ENCODE measurements at places on chromosomes 7 and 10.

DNA sequence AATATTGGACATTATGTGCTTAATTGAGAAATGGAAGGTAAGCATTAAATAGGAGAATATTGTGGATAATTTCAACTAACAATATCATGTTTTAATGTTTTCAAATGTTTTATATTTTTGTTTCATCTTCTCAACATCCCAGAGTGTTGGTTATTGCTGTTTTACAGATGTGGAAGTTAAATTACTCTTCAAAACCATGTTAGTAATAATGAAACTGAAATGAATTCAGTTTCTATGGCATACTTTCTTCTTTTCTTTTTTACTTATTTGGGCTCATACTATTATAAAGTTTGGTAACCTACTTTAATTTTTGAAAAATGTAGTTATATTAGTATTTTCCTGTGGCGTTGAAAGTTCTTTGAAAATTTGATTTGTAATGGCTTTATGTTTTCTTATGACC is 4.2 kb downstream of the GLRX3 start:
- DNase-seq, result no peak

DNA sequence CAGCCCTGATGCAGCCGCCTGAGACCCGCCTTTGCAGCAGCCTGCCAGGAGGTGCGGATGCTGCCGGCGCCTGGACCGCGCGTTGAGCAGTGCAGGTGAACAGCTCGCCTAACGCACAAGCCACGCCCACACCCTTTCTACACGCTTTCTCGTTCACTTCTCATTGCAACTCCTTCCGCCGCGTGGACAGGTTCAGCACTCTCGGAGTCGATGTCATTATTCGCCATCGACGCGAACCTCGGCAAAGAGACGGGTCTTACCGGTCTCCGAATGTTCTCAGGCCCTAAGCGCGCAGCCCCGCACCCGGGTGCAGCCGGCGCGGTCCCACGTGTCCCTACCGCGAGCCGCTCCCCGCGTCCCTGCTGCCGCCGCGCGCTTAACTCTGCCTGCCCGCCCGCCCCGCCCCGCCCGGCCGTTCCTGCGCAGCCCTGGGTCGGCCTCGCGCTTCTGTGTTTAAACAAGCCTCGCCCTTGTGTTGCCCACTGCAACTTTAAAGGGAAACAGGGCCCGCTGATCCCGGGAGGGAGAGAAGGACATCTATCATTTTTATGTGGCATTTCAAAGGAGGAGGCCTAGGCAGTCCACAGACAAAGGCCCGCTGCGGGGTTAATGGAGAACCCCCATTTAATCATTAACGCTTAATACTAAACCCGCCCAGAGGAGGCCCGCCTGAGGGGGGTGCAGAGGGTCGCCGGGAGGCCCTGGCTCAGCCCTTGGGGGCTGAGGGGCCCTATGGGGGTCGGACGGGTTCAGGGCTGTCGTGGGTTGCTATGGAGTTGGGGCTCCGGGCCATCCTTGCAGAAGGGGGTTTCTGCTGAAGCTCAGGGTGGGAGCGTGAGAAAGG is 128.5 kb downstream of the WDR11 start:
- DNase-seq, result no peak

GRCh38 chr7:47578579-47579270 is 3.2 kb downstream of the TNS3 start:
- no peak for DNase-seq

GRCh38 chr10:131843881-131844284 is 56.9 kb upstream of the PPP2R2D start:
- DNase-seq, result no peak

DNA sequence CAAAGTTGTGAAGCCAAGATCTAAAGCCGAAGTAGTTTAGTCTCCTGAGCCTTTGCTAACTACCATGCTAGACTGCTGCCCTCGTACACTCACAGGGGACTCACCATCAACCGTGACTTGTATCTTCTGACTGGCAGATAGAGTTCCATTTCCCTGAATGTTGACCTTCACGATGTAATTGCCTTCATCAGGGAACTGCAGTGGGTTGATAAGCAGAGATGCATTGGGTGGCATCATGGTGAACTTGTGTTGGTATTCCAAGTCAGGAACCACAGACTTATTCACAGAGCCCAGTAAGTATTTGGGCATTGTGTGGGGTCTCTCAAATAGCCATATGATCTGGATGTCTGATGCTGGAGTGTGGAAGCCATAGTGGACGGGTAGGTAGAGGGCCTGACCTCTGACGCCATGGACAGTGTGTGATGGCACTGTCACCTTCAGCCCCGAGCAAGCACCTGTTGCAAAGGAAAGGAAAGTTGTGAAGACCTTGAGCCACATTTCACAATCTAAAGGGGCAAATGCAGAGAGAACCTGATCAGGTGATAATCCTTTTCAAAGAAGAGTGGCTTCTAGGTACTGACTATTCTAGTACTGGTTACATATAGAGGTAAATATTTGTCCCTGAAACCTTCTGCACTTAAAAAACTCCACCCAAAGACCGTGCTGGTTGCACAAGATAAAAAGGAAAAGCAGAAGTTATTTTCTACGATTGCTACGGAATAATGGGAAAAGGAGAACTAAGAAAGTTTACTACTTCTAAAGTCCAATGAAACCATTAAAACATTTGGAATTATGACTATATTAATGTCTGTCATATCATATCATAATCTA is 7.1 kb downstream of the HEPACAM2 start:
- no peak for DNase-seq

GRCh38 chr7:142478479-142479220 is 220.8 kb upstream of the PRSS58 start:
- DNase-seq, result peak; percentile 64

DNA sequence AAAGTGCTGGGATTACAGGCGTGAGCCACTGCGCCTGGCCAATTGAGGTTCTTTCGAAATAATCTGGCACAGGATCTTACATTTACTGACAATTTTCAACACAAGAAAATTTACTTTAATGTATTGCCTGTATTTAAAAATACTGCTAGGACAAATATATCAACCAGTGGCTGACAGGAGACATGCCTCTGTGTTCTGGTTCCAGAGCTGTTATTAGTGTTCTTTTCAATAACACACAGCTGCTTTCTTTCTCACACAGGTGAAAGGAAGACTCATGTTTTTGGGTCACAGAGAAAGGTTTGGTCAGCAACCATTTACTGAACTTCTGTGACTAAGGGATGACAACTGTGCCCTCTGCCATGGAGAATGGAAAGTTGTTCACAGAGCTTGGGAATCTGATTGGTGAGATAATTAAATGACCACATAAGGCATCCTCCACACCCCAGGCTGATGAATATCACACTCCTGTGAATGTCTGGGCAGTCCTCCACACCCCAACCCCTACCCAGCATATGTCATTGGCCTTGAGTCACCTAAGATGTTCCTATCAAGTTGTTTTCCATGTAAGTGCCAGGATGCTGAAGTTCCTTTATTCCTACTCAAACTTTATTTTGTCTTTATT is 180.1 kb downstream of the RAPGEF5 start:
- DNase-seq, result no peak

DNA sequence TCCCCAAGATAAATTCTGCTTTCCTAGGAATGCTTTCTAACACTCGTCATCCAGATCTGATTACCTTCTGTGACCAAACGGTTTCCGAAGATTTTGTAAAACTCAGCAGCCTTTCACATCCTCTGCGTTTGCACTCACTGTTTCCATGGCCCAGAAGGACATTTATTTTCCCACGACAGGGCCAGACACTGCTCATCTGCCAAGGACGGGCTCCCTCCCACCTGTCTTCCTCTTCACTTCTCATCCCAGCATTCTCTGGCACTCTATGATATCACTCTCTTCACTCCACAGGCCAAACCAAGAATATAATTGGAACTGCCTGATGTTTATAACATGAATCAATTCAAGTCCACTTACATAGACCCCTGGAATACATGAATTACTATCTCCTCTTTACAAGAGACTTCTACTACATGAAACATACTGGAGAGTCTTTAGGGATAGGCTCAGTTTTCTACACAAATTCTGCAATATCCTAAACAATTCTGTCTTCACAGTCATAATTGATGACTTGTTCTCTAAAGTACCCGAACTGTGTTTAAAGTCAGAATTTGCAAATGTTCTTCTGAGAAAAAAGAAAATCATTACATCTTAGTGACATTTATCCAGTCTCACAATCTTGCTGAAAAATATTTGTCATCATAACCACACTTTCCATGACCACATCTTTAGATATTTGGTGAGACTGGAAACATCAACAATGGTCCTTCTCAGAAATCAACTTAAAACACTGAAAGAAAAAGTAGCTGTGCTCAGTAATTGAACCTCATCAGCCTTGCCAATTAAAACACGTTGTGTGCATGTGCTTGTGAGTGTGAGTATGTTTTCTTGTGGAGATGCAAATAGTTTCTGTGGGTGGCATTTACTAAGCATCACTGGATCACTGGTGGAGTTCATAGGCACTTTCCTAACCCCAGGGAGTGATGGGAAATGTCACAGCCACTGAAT is 79.5 kb upstream of the PRSS58 start:
- DNase-seq, result no peak

- DNase-seq, result no peak
These were observed 50.8 kb downstream of the ITPRID1 start for GRCh38 chr7:31564661-31565060.

DNA sequence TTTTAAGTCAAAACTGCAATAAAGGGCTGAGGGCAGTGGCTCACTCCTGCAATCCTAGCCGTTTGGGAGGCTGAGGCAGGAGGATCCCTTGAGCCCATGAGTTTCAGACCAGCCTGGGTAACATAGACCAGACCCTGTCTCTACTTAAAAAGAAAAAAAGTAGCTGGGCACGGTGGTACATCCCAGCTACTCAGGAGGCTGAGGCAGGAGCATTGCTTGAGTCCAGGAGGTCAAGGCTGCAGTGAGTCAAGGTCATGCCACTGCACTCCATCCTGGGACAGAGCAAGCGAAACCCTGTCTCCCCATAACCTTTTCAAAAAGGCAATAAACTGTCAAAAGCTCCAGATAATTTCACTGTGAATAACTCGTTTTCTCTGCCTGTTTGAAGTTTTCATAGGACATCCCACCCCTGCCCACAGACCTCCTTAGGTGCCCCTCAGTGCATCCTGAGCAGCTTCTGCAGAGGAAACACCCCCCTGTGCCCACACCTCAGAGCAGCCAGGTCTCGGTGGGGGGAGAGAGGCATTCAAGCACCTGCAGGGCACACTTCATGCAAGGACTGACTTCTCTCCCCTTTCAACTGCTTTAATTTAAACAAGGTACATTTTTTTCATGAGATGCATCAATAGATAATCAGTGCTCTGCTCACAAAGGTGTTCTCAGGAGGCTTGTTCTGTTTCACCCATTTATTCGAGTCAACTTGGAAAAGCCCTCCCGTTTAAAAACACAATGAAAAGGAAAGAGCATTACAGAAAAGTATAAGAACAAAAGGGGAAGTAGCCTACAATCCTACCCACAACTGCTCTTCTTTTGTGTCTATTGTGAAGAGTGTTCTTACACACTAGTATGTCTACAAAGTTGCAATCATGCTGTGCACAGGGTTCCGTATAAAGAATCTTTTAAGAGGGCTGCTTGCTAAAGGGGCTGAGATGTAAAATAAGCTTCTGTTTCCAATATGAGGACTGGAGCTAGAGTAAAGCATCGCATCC is 104.9 kb downstream of the KMT2E start:
- DNase-seq, result peak; percentile 74

GRCh38 chr10:73246646-73247508 is at the start of gene DNAJC9:
Gene DNAJC9, minus strand, starts transcription at chr10:73247255. Its CDS starts 66 bp downstream, at chr10:73247189.
- peak; percentile 95 for DNase-seq

DNA sequence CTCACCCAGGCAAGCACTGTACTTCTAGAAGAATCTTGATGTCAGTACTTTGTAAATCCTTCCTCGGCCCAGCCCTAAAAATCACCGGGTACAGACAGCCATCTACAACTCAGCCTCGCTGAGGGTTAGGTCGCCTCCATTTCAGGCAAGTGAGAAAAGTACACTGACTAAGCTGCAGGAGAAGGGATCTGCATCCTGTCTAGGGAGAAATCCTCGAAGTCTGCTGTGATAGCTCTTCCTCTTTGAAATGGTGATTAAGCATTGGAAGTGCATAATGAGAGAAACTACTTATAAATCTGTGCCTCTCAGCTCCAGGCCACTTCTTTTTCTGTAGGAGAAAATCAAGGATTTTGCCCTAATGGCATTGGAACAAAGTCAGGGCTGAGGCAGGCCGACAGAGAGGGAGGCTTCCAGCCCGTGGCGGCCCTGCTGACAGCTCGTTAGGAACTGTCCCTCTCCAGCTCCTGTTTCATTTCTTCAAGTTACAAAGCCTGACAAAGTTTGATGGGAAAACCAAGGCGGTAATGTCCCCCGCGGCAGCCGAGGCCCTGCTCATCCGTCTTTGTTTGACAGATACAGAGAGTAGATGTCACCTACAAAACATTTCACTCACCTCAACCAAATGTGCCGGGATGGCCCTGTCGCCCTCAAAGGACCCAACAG is 14.1 kb upstream of the GOT1 start:
- no peak for DNase-seq

DNA sequence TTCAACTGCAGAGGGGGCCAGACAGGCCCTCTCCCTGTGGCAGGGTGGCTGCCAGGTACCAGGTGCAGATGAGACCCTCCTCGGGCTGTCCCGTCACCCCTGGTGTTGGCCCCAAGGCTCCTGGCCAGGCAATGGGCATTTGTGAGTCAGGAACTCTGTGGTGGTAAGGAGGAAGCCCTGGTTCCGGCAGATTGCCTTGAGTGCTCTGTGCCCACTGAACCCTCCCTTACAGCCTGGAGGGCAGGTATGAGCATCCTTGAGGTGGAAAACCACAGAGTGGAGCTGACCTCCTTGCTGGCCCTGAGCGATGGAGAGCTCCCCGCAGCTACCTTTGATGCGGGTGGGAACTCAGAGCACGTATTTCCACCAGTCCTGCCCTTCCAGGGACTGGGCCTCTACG is 2.0 kb downstream of the PAOX start:
- DNase-seq, result no peak

DNA sequence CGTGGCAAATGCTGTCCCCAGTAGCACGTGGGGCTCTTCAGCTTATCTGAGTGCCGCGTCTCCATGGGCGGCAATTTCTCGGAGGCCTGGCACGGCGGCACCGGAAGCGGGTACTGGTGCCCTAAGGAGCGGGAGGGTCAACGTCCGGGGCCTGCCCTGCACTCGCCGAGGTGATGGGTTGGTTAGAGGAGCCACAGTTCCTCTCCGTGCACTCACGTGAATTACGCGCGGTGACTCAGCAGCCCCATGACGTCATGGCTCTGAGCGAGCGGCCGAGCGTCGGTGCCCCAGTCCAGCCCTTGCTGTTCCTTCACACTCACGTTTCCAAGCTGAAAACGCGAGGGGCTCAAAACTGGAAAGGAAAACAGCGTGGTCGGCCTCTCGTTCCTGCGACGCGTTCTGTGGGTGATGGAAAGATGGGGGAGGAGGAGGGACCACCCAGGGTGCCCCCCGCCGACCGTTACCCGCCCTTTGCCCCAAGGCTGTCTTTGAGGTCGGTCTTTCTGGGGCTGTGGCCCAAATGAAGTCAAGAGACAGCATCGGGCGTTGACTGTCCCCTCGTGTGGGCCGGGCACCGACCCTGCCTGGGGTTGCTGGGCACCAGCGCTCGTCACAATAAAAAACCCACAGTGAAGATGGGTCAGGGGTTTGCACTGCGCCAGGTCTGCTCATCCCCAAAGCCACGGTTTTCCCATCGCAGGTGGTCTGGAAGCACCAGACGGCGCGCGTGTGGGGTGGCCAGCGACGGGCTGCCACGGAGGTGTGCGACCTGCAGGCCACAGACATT is 70.4 kb upstream of the CFAP46 start:
- DNase-seq, result no peak

Data from Jurkat, Clone E6-1 (cell line).